ENCODE measurements at places on chromosomes 2 and 18. TPM values are rescaled to one million over a fixed set of nuclear protein-coding genes. Genes with fewer than 3 reads are reported as not detected.

DNA sequence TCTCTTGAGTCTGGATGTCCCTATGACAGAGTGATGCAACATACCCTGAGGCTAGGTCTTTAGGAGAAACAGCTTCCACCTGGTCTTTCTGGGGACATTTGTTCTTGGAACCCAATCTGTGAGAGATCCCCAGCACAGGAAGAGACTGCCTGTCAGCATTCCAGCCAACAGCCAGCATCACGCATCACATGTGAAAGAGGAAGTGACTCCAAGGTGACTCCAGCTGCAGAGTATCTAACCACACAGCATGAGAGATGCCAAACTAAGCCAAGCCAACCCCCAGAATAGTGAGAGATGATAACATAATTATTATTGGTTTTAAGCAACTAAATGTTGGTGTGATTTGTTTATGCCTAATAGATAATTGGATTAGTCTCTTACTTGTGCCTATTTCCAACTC lies 35.7 kb downstream of the C18orf63 start:
- H3K36me3 ChIP-seq: no peaks in the 10 kb centered on the region
- no peak overlapping the region for H3K4me3 ChIP-seq
- no peak overlapping the region for H3K27ac ChIP-seq
- H3K4me1 ChIP-seq: no peaks in the 10 kb centered on the region

DNA sequence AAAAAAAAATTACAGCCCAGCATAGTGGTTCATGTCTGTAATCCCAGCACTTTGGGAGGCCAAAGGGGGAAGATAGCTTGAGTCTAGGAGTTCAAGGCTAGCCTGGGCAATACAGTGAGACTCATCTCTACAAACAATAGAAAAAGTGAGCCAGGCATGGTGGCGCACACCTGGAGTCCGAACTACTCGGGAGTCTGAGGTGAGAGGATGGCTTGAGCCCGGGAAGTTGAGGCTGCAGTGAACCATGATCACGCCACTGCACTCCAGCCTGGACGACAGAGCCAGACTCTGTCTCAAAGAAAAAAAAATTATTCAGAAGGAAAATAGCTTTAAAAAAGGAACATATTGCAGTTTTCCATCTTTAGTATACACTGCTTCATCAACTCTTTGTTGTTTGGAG lies 47.8 kb downstream of the CYP27C1 start:
- H3K27me3 ChIP-seq: no peaks in the 10 kb centered on the region
- no peak overlapping the region for H3K4me3 ChIP-seq
- H3K4me1 ChIP-seq: peaks cover 9% of the 10 kb centered on the region
- no peak for DNase-seq
- no peaks in the 10 kb centered on the region for H3K36me3 ChIP-seq

- no peaks in the 10 kb centered on the region for H3K36me3 ChIP-seq
- no peak overlapping the region for H3K4me3 ChIP-seq
Observed at GRCh38 chr2:72864500-72864899, 22.7 kb upstream of the SPR start.

DNA sequence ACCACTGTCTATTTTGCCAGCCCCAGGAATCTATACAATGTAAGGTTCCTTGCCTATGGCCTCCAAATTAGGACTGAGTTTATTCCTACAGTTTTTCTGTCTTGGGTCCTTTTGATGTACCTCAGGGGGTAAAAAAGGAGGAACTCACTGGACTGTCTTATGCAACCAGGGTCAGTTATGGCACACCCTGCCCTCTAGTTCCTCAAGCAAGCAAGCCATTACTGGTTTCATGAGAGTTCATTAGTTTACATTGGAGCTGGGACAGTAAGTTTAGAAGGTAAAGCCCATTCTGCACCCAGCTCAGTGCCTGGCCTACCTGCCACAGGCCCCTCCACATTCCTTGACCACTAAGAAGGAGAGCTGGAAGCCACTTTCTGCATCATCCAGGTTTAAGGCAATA lies 68.7 kb upstream of the WIPF1 start:
- H3K36me3 ChIP-seq: no peaks in the 10 kb centered on the region
- no peak overlapping the region for H3K4me3 ChIP-seq
- H3K27ac ChIP-seq: no peak overlapping the region
- DNase-seq: no peak
- H3K27me3 ChIP-seq: no peaks in the 10 kb centered on the region

- no peak overlapping the region for H3K27ac ChIP-seq
- H3K4me1 ChIP-seq: no peaks in the 10 kb centered on the region
- no peaks in the 10 kb centered on the region for H3K36me3 ChIP-seq
- no peaks in the 10 kb centered on the region for H3K27me3 ChIP-seq
- no peak overlapping the region for H3K4me3 ChIP-seq
Observed at GRCh38 chr2:222811828-222812227, 49.0 kb upstream of the ACSL3 start.

DNA sequence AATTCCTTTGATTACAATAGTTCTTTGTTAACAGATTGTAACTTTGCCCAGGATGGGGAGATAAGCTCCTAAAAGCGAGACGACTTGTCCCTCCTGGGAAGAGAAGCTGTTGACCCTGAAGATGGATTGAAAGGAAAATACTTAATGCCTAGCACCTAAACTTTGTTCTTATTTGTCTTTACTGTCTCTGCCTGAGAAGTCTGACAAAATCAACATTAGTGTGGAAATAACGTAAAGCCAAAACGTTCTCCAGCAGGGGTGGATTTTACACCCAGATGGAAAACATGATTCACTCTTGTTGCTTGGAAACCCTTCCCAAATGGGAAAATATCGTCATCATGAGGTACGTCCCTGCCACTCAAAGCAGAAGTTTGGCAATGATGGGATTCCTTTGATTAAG lies 450.1 kb downstream of the SLC4A3 start:
- no peak for DNase-seq
- H3K36me3 ChIP-seq: no peaks in the 10 kb centered on the region
- no peak overlapping the region for H3K4me3 ChIP-seq
- peaks cover 42% of the 10 kb centered on the region for H3K4me1 ChIP-seq

GRCh38 chr2:106054321-106054720 lies 139.8 kb downstream of the UXS1 start:
- no peak for DNase-seq
- no peaks in the 10 kb centered on the region for H3K27me3 ChIP-seq
- H3K4me3 ChIP-seq: no peak overlapping the region
- H3K36me3 ChIP-seq: no peaks in the 10 kb centered on the region
- H3K27ac ChIP-seq: no peak overlapping the region

DNA sequence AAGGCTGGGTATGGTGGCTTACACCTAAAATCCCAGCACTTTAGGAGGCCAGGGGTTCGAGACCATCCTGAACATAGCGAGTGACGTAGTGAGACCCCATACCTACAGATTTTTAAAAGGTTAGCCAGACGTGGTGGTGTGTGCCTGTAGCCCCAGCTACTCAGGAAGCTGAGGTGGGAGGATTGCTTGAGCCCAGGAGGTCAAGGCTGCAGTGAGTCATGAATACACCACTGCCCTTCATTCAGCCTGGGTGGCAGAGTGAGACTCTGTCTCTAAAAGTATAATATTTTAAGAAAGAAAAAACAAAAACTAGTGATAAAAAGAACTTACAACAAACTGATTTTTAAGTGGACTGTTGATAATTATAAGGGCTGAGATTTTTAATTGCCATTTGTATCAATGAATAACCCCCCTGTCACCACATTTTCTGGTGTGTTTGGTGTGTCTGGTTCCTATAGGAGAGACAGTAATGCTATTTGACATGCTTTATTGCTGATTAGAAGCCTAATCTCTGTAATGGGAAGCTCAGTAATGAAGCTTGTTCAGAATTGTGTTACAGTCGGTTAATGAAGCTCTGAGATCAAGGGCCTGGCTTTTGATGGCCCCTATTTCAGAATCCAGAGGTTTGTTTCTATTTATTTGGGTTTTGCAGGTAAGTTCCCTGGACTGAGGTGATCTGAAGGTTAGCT lies 147.0 kb downstream of the NEDD4L start:
- H3K36me3 ChIP-seq: no peaks in the 10 kb centered on the region
- H3K4me1 ChIP-seq: peaks cover 21% of the 10 kb centered on the region
- no peaks in the 10 kb centered on the region for H3K27me3 ChIP-seq
- DNase-seq: no peak
- H3K27ac ChIP-seq: no peak overlapping the region
- no peak overlapping the region for H3K4me3 ChIP-seq

DNA sequence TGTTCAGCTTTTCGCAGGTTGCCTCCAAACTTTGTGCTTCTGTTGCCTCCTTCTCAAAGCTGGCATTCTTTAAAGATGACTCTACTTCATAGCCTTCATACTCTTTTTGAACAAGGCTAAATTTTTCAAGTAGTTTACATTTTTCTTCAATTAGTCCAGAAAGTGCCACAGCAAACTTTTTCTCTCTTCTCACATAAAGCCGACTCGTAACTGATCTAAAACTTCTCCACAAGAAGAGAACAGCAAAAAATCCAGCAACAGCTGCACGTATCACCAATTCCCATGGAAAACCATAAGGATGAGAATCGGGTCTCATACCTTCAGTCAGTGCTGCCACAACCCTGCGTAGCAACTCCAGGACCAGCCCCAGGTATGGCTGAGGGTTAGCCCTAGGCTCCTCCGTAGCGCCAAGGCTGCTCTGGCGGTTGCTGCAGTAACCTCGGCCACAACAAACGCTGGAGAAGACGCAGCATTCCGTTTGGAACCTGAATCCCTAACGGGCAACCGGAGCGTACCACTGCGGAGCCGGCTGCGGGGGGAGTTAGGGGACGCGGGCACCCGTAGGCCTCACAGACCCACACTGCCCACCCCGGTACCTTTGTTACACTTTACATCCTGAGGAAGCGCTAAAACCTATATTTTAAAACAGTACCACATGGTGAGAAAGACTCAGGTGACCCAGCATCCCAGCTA lies at the start of gene CTAGE1:
Gene CTAGE1 (minus strand): TSS at position 420 of the 693 bp plus-strand sequence. CDS start 104 bp downstream, at position 316.
- no peaks in the 10 kb centered on the region for H3K36me3 ChIP-seq
- no peak within 1 kb of the TSS for H3K4me3 ChIP-seq
- H3K27me3 ChIP-seq: no peaks in the 10 kb centered on the region
- no peak for DNase-seq
- no peak within 1 kb of the TSS for H3K27ac ChIP-seq

DNA sequence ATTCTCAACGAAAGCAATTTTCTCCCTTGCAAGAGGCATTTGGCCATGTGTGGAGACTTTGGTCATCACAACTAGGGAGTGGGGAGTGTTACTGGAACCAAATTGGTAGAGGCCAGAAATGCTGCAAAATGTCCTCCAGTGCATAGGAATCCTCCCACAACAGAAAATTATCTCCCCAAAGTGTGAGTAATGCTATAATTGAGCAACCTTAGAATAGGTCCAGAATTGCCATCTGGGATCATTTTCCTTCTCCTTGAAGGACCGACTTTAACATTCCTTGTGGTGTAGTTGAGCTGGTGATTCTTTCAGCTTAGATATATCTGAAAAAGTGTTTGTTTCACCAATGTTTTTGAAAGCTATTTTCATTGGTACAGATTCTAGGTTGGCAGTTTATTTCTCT lies 111.2 kb upstream of the SMIM21 start:
- no peak overlapping the region for H3K27ac ChIP-seq
- no peak overlapping the region for H3K4me3 ChIP-seq
- H3K36me3 ChIP-seq: no peaks in the 10 kb centered on the region

- H3K4me1 ChIP-seq: no peaks in the 10 kb centered on the region
- no peaks in the 10 kb centered on the region for H3K36me3 ChIP-seq
- H3K4me3 ChIP-seq: no peak overlapping the region
- H3K27me3 ChIP-seq: no peaks in the 10 kb centered on the region
- no peak overlapping the region for H3K27ac ChIP-seq
- no peak for DNase-seq
Observed at GRCh38 chr2:170408461-170409163, 230.7 kb downstream of the MYO3B start.

DNA sequence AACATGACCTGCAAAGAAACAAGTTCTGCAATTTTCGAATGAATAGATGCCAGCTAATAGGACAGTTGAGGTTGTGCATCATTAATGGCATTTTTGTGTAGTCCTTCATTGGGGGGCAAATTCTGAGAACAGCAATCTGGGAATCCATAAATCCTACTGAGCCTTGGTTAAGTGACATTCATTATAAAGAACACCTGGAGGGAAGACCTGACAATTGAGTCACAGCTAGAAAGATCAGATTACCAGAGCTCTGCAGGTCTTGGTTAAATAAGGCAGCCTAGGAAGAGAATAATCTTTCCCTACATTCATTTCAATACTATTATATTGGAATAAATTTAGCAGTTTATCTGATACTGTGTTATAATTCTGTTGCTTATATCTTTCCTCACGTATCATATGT lies 14.3 kb downstream of the KCNH7 start:
- H3K36me3 ChIP-seq: no peaks in the 10 kb centered on the region
- no peaks in the 10 kb centered on the region for H3K4me1 ChIP-seq
- H3K4me3 ChIP-seq: no peak overlapping the region
- no peak for DNase-seq

DNA sequence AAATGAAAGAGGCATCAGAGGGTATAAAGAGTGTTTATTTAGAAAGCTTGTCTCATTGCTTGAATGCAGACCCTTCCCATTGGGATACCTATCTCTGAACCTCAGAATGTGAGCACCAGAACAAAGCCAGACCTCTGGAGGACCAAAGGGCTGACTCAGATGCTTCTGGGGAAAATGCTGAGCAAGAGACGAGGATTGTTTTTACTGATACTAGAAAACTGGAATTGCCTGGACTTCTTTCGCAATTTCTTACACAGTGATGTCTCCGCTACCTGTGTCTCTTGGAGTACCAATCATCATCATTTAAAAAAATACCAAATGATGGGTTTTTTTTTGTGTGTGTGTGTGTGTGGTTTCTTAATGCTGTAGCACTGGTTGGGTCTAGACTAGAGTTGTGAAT lies 55.6 kb upstream of the CCDC85A start:
- H3K4me3 ChIP-seq: no peak overlapping the region
- DNase-seq: no peak
- H3K4me1 ChIP-seq: no peaks in the 10 kb centered on the region
- H3K27ac ChIP-seq: no peak overlapping the region

DNA sequence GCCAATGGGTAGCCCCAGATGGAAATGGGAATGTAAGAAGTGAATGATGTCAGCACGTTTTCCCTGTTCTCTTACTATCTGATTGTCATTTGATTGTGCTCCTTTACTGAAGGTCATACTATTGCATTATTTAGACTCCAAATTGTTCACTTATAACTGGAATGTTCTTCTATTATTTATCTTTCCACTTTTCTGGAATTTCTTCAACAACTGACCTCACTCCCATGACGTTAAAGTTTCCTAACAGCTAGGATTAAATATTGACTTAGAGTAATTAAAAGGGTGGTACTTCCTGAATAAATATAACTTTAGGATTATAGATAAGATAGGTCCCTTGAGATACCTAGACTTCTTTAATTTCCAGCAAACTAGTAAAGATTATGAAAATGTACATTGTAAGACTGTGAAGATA lies 10.9 kb upstream of the GULP1 start:
- no peaks in the 10 kb centered on the region for H3K36me3 ChIP-seq
- H3K4me3 ChIP-seq: no peak overlapping the region
- no peak for DNase-seq
- H3K27ac ChIP-seq: no peak overlapping the region

GRCh38 chr2:147398996-147399395 lies 445.8 kb upstream of the ACVR2A start:
- no peaks in the 10 kb centered on the region for H3K36me3 ChIP-seq
- H3K4me3 ChIP-seq: no peak overlapping the region
- H3K4me1 ChIP-seq: no peaks in the 10 kb centered on the region
- no peaks in the 10 kb centered on the region for H3K27me3 ChIP-seq
- DNase-seq: no peak
- H3K27ac ChIP-seq: no peak overlapping the region

HOXD4 gene
- 11.6 TPM for total RNA-seq

XPO1 gene
- 114 TPM for total RNA-seq

SLC16A14 gene
- 16.0 TPM for total RNA-seq

ATP6V1C2 gene
- total RNA-seq: 1.8 TPM

METTL5 gene
- 29.8 TPM for total RNA-seq

UGT1A4 gene
- total RNA-seq: not detected

TXNDC2 gene
- total RNA-seq: 0.15 TPM

TDRD15 gene
- total RNA-seq: not detected

TTC27 gene
- total RNA-seq: 17.5 TPM
